ENCODE measurements at places on chromosomes 7 and 10. TPM values are rescaled to one million over a fixed set of nuclear protein-coding genes. Genes with fewer than 3 reads are reported as not detected.

DNA sequence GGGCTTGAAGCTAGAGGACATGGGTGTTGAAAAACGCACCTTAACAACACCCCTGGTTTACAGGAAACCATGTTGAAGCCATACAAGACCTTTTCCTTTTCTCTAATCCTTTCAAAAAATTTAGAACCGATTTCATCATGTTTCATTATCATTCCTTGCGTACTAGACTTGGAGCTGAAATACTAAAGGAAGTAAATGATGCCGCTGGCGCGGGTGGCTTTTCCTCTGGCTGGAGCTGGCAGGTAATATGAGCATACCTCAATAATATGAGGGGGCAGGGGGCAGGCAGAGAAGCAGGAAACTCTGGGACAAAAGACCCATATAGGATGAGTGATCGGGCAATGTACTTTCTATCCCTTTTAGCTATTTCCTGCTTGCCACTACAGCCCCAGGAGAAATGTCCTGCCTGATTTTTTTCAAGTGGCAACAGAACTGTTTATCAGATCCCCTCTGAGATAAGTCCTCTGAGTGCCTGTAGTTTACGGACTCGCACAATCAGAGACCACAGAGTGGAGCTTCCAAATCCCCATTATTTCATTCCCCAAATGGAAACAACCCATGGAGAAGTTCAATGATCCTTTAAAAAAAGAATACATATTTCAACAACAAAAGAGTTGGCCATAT is 450.1 kb downstream of the KCNMA1 start:
- no peak for DNase-seq

Gene ASB10
- not detected for total RNA-seq

- DNase-seq, result no peak
Measured at GRCh38 chr7:17097668-17098297, 200.7 kb upstream of the AHR start.

GRCh38 chr7:142131439-142132185 is 20.1 kb downstream of the MGAM2 start:
- DNase-seq, result no peak

- no peak for DNase-seq
Measured at GRCh38 chr7:148410905-148411304, 179.7 kb upstream of the C7orf33 start.

DNA sequence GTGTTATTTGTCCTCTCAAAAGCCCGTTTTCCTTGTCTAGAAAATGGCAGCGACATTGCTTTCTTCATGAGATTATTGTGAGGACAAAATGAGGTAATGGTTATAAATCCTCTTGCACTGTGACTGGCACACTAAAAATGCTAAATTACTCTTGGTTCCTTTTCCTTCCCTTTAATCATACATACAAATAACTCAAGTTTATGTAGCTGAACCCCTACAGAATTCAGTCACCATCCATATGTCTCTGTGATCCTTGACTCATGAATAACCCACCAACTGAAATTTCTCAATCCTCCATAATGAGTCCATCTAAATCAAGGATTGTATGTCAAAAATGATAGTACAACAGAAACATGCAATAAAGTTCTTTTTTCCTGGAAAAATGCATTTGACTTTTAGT is 71.3 kb upstream of the VWC2 start:
- no peak for DNase-seq

DNA sequence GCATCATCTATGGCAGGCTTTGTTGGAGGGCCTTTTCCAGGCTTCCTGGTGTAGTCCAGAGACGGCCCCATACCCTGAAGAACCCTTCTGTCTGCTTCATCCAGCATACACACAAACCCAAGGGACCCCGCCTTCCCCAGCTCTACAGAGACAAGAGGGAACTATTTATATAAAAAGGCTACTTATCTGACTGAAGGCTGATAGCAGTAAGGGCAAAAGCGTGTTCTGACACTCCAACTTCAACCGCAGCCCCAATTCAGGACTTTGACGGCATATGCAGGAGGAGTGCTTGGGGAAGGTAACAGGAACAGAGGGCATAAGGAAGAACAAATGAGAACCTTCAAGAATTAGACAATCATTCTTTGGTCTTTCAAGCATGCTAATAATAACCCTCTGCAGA is 21.0 kb downstream of the GNA12 start:
- no peak for DNase-seq

Gene LRRD1
- total RNA-seq, result not detected

Gene VIPR2
- total RNA-seq, result 0.79 TPM

Gene GIMAP6
- total RNA-seq, result 168 TPM

DNA sequence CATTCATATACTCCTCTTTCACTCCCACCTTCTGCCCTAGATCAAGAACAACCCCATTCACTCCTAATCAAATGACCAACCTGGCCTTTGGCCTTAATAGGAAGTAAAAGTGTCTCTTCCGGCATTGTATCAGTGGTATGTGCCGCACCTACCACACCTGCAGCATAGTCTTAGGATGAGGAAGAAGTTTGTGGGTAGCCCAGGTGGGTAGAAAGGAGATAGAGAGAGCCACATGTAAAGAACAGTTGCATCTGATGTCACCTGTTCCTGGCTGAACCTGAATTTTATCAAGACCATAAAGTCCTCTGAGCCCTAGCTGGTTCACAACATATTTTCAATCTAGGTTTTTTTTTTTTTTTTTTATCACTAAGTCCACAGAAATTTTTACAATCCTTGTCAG is 55.5 kb upstream of the PTPN12 start:
- no peak for DNase-seq

DNA sequence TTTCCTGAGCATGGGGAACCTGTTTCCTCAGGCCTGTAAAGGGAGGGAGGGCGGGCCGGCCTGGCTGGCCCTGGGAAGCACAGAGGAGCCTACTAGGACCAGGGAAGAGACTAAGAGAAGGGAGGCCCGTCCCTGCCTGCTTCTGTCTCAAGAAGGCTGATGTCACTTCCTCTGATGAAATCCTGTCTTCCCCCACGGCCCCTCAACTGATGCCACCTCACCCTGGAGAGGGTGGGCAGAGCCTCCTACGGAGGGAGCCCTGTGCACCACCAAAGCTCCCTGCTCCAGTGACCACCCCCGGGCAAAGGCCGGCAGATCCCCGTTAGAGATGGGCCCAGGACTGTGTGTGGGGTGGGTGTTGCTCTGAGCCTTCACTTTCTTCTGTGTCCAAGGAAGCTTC is 1.0 kb upstream of the PILRA start:
- DNase-seq, result no peak

DNA sequence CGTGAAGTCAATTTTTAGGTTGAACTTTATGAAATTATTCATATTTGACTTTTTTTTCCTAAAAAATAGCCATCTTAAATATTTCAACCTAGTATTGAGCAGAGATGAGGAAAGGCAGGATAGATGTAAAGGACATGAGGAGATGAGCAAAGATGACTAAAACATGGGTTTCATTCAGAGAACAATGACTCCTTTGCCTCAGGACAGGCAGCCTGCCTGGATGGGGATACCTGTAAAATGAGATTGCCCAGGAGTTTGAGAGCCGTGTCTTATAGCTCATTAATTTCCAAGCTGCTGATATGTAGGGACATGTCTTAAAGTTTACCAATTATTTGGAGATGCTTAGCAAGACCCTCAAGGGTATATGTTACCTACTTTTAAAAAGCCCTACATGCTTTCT is 243.8 kb upstream of the MDFIC start:
- no peak for DNase-seq

- DNase-seq, result no peak
Measured at GRCh38 chr10:7956508-7956907, 98.0 kb upstream of the GATA3 start.

GRCh38 chr7:29839302-29839701 is 33.0 kb downstream of the WIPF3 start:
- DNase-seq, result no peak

Gene MICALL2
- total RNA-seq, result 2.1 TPM

DNA sequence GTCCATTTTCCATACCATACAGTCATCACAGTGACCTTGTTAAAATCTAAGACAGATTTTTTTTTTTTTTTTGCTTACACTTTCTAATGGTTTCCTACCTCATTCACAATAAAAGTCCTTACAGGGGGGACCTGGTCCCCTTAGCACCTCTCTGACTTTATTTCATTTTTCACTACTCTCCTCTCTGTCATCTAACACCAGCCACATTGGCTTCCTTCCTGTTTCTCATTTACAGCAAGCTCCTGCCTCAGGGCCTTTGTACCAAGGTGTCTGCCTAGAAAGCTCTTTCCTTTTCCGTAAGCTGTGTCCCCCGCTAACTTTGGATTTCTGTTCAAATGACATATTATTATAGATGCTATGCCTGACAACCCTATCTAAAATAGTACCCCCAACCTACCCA is 27.7 kb downstream of the CC2D2B start:
- DNase-seq, result no peak

DNA sequence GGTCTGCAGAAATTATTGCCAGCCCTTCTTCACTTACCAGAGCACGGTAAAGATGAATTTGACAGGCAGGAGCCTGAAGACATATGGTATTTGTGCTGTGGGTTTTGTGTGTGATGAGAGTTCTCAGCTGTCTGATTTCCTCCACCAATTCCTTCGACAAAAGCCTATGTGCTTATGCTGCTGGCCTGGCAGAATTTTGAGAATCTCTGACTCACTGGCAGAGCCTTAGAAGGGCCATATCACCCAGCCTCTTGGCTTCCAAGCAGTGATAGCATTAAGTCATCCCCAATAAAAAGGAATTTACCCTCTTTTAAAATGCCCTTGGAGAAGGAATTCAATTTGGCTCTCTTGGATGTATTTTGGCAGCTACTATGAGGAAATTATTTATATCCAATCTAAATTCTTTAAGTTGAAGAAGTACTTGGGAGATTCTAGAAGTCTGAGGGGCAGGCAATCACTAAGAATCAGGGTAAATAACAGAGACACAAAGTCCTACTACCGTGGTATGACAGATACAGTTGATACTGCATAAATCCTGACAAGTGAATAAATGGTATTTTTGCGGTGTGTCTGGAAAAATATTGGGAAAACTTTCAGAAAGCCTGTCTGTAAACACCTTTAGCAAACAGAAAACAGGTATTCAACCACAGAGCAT is 68.6 kb upstream of the EFCAB10 start:
- DNase-seq, result no peak

DNA sequence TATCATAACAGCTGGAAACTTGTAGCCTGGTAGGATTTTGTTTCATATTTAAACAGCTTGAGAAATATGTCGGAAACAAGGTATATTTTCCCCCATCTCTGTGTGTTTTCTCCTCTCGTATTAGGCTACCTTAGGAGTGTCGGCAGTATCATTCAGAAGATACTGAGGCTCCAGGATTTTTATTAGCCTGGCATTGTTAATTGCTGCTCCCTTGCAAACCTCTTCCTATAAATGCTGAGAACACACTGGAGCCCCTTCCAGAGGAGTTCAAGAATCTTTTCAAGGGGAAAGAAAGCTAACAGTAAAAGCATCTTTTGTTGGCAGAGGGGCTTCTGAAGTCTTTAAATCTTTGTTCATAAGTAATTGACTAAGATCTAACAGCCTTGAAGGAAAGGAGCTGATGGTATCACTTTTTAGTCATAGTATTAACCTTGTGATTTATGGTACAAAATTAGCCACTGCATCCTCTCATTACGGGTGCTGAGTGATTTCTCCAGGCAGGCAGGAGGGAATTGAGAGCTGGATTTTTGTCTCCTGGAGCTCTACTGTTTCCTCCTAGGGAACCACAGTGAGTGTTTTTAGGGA is 998.7 kb downstream of the LRMDA start:
- DNase-seq, result no peak

Gene WDFY4
- total RNA-seq, result 2.6 TPM

DNA sequence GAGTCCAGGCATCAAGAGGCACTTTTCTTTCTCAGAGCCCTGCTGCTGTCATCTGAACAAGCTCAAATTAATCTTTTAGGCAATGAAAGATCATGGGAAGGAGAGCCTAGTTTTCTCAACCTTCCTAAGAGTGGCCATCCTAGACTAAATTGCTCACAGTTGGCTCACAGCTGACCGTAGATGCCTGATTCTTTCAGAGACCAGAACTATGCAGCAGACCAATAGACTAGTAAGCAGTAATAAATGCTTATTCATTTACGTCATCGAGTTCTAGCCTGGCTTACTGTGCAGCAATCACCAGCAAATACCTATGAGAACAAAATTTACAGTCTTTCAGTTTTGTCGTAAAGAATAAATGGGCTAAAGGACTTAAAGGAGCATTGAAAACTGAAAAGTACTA is 602.9 kb upstream of the GHITM start:
- DNase-seq, result no peak

Gene PRSS37
- total RNA-seq, result not detected

DNA sequence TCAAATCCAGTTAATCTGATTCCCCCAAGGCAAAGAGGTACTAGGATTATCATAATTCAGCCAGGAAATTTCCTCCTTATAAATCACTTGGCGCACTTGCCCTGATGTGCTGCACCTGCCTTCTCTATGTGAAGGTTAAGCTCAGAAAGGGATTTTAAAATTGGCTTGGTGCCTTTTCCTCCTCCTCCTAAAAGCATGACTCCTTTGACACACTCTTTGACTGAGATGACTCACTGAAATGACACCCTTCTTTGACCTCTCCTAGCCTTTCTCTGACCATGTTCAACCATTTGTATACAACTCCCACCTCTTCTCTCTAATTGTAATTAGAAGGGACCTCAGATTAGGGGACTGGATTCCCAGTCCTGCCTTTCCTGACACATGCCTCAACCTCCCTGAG is 46.5 kb downstream of the ABLIM1 start:
- DNase-seq, result no peak

DNA sequence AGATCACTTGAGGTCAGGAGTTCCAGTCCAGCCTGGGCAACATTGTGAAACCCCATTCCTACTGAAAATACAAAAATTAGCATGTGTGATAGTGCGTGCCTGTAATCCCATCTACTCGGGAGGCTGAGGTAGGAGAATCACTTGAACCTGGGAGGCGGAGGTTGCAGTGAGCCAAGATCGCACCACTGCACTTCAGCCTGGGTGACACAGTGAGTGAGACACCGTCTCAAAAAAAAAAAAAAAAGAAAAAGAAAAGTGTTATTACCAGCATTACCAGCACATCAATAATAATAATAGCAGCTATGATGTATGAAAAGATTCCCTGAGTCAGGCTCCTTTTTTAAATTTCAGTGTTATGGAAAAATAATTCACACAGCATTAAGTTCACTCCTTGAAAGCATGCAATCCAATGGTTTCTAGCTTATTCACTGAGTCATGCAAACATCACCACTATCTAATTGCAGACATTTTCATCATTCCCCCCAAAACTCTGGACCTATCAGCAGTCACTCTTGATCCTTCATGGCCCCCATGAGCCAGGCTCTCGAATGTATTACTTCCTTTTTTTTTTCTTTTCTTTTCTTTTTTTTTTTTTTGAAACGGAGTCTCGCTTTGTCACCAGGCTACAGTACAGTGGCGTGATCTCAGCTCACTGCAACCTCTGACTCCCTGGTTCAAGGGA is 228.4 kb downstream of the FANK1 start:
- no peak for DNase-seq

Gene ZNF853
- 5.6 TPM for total RNA-seq

DNA sequence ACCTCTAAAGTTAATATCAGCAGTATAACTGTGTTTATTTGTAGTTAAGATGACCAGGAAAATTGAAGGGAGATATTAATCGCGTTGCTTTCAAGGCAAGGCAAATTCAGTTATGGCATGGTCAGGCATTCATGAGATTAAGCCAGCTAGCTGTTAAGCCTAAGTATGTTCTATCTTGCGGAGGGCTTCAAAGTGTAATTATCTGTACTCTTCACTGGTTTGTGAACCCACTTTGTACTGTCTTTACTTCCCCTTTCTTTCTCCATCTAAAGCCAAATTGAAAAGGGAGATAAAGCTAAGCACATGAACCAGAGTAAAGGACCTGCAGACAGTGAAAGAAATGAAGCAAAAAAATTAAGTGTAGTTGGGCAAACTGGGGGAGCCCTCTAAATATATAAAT is 483.1 kb upstream of the NRP1 start:
- no peak for DNase-seq

Data from T-cell (primary cell).